Esophagus mucosa (tissue), 1 donor: ENCODE measurements at places on chromosomes 11 and 22. TPM values are rescaled to one million over a fixed set of nuclear protein-coding genes. Genes with fewer than 3 reads are reported as not detected.

The INPP5J gene
- 1.5 TPM for total RNA-seq

GRCh38 chr11:19992162-19992561, 168.1 kb downstream of the DBX1 start:
- no peak for ATAC-seq

- ATAC-seq = no peak
These were observed 7.4 kb downstream of the KMT2A start for GRCh38 chr11:118443590-118444218.

DNA sequence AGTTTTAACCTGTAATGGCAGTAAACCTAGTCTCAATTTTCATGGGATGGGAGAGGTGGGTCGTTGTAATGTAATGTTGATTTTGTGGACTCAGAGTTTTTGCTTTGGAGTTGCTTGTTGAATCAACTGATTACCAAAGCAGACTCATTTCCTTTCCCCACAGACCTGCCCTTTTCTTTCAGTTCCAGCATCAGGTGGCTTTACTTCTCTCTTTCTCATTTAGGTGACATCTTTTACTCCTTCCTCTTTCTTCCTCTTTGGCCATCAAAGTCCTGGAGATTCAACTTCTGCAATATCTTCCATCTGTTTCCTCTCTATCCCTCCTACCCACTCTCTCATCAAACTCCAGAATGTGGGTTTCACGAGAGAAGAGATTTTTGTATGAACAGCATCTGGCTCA, 313.9 kb downstream of the TMEM135 start:
- ATAC-seq = no peak

The P4HA3 gene
- 0.20 TPM for total RNA-seq

DNA sequence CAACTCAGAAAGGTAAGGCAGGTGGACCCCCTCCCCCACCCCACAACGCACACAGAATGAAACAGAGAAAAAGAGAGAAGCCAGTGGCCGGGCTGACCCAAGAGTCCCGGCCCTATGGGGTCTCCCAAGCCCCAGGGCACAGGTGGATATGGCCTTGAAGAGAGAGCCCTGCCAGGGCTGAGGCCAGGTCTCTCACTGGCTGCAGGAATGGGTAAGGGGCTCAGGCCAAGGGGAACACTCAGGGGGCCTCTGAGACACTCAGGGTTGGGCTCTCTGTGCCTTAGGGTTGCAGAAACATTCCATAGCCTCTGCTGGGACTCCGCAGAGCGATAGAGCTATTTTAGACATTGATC, 98.0 kb downstream of the PDE2A start:
- ATAC-seq = no peak

The RASGRP2 gene
- 1.1 TPM for total RNA-seq

- ATAC-seq = no peak
These were observed 16.7 kb downstream of the BCL9L start for GRCh38 chr11:118908901-118909618.

DNA sequence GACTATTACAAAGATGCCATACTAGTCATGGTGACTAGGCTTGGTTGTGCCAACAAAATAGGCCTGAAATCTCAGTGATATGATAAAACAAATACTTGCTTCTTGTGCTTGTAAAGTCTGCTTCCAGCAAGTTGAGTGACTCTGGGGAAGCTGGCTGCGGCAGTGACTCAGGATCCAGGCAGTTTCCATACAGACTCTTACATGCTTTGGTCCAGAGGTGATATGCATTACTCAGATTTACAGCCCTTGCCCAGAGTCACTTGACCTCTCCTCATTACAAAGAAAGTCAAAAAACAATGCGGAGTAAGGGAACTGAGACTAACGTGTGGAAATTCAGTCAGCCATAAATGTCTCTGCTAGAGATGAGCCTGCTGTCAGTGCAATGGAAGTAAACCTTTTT, 387.5 kb downstream of the KCNA4 start:
- ATAC-seq = no peak

GRCh38 chr11:122706291-122707088, 51.0 kb downstream of the UBASH3B start:
- no peak for ATAC-seq
